ENCODE measurements at places on chromosomes 11 and 22. TPM values are rescaled to one million over a fixed set of nuclear protein-coding genes. Genes with fewer than 3 reads are reported as not detected.

Gene TTC36
- 0.19 TPM for total RNA-seq

Gene CLCF1
- total RNA-seq = 4.6 TPM

Gene C22orf42
- total RNA-seq = not detected

Gene LRP5
- 34.6 TPM for total RNA-seq

Gene KDELR3
- total RNA-seq = 43.3 TPM

Gene SLC22A6
- total RNA-seq = not detected

Gene LIF
- 0.19 TPM for total RNA-seq

Gene TEX12
- 0.29 TPM for total RNA-seq

Gene KLHL35
- total RNA-seq = 2.0 TPM

Gene TH
- under 0.01 TPM for total RNA-seq

Gene FDX1
- total RNA-seq = 6.5 TPM

Gene SMIM38
- total RNA-seq = 0.33 TPM

Gene GRIK4
- 0.33 TPM for total RNA-seq

Gene LINC01488
- total RNA-seq = not detected

Gene SLCO2B1
- total RNA-seq = 0.57 TPM

Gene HBB
- total RNA-seq = not detected

Gene ADAMTS8
- total RNA-seq = not detected

Gene TRPM5
- total RNA-seq = not detected

Gene FJX1
- total RNA-seq = 39.5 TPM

Gene OR6A2
- 0.38 TPM for total RNA-seq

Gene DMC1
- 0.96 TPM for total RNA-seq

Gene FOLR3
- total RNA-seq = not detected

Gene MAML2
- total RNA-seq = 24.8 TPM

Gene MRGPRF
- 0.10 TPM for total RNA-seq

Gene SLC1A2
- total RNA-seq = not detected

Gene APOBEC3H
- 0.33 TPM for total RNA-seq

Gene OSM
- not detected for total RNA-seq

Gene PLAAT4
- 0.96 TPM for total RNA-seq

Gene TEX54
- 0.98 TPM for total RNA-seq

Gene ZBTB16
- 13.4 TPM for total RNA-seq

Gene FBLN1
- total RNA-seq = 0.65 TPM

Gene PRG3
- total RNA-seq = not detected

Gene OR52H1
- total RNA-seq = 0.65 TPM

Gene KCNK4
- total RNA-seq = not detected

Gene GAL
- total RNA-seq = 2.9 TPM

Measured in vein endothelial cell (primary cell).